CD4-positive, alpha-beta T cell (primary cell): ENCODE measurements at places on chromosomes 7 and 10. TPM values are rescaled to one million over a fixed set of nuclear protein-coding genes. Genes with fewer than 3 reads are reported as not detected.

The CYP3A7 gene
- total RNA-seq = not detected

The DCLRE1C gene
- 15.4 TPM for total RNA-seq

The GIMAP1 gene
- total RNA-seq = 8.1 TPM

DNA sequence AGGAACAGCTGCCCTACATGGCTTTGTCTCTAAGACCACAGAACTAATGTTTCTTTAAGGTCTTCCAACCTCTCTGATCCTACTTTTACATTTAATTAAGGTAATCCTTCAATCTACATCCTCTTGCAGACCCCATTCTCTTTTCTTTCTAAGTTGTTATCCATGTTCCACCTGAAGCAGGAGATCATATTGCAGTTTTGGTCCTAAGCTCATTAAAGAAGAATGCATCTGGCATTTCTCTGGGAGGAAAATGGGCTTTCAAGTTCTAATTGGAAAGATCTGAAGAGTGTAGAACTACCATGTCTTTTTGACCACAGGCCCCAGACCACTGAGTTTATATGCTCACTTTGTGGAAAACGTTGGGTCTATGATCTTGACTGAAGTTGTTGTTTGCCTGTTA, 111.2 kb downstream of the SEM1 start:
- H3K4me3 ChIP-seq = no peak overlapping the region
- H3K4me1 ChIP-seq = no peaks in the 10 kb centered on the region
- no peak for DNase-seq
- no peak overlapping the region for H3K27ac ChIP-seq
- no peaks in the 10 kb centered on the region for H3K36me3 ChIP-seq

The ACBD7 gene
- 0.19 TPM for total RNA-seq
